SJCRH30 (cell line): ENCODE measurements at places on chromosomes 2 and 18.

- DNase-seq, result no peak
- no peak overlapping the region for H3K4me3 ChIP-seq
- H3K27ac ChIP-seq, result no peak overlapping the region
- no peaks in the 10 kb centered on the region for H3K36me3 ChIP-seq
- peaks cover 23% of the 10 kb centered on the region for H3K4me1 ChIP-seq
Measured at GRCh38 chr2:200092235-200092634, 136.9 kb downstream of the MAIP1 start.

DNA sequence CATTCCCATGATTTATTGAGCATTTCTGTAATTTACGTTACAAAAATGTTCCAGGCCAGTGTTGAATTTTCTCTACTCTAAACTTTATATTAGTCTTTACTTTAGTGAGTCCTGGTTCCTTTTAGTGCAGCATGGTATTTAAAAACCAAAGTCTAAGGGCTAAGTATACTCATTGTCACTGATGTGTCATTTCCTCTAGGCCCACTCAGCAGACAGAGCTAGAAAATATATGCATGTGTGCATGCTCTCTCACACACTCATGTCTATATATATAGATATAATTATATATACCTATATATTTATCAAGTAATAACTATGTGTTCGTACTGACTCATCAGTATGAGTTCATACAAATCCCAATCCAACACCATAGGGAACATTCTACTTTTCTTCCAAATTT is 132.5 kb upstream of the SLC8A1 start:
- no peaks in the 10 kb centered on the region for H3K27me3 ChIP-seq
- no peaks in the 10 kb centered on the region for H3K4me1 ChIP-seq
- H3K27ac ChIP-seq, result no peak overlapping the region

DNA sequence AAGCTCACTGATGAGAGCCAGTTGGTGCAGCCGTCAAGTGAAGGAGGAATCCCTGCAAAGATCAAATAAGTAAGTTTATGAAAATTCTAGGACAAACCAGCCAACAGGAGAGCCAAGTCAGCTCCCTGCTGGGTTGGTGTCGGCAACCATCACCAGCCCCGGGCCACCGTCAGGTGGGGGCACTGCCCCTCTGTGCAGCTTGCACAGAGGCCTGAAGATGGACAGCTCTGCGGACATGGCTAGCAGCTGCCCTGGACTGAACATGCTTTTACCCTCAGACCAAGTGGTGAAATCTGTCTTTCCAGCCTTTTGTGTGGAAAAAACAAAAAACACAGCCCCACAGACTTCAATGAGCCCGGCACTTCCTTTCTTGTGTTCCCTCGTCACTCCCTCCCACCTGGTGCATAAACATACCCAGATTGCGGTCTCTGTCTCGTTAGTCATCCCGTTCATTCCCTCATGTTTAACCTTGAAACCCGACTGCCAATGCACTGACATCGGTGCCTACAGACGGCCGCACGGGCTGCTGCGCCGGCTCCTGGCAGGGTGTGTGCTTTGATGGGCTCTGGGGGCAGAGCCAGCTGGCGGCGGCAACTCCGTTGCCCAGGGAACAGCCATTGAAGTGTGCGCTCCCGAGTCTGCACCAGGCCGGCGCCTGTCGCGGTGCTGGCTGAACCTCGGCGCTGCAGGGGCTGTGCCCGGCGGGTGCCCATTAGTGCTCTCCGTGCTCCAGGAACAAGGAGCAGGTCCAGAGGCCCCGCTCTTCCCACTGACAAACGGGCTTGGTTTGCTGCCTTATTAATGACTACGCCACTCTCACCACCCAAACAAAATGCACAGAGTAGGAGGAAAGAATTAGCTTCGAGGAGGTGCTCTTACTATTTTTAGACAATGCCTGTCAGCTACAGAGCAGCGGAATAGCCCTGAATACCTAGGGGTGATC is 95.3 kb downstream of the EIPR1 start:
- no peak overlapping the region for H3K27ac ChIP-seq
- no peaks in the 10 kb centered on the region for H3K27me3 ChIP-seq
- no peaks in the 10 kb centered on the region for H3K36me3 ChIP-seq
- H3K4me3 ChIP-seq, result no peak overlapping the region
- no peaks in the 10 kb centered on the region for H3K4me1 ChIP-seq

DNA sequence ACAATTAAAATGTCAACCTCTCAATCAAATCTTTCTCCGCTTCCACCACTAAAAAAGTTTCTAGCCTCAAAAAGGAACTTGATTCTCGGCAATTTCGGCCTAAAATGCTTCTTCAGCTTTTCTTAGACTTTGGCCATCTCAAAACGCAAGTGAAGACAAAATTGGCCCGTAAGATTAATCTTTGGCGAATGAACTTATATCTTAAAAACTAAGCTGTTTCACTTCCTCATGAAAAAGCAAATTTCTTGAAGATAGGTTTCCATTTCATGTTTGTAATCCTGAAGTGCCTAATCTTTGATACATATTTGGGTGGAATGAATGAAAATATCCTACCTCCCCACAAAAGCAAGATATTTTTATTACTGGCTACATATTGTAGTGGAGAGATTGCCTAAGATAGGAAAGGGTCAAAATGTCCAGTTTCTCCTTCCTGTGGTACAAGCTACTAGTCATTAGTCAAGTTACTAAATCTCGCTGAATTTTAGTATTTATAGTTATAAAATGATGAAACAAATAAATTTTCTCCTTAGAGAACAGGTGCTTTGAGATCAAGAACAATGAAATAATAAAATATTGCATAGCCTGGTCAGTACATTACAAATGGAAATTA is 85.4 kb upstream of the ZEB2 start:
- no peaks in the 10 kb centered on the region for H3K36me3 ChIP-seq
- H3K27ac ChIP-seq, result no peak overlapping the region
- no peaks in the 10 kb centered on the region for H3K27me3 ChIP-seq
- H3K4me1 ChIP-seq, result peaks cover 6% of the 10 kb centered on the region

GRCh38 chr2:127641846-127642507 is 4.0 kb upstream of the GPR17 start:
- no peak overlapping the region for H3K4me3 ChIP-seq
- no peak overlapping the region for H3K27ac ChIP-seq
- no peaks in the 10 kb centered on the region for H3K36me3 ChIP-seq
- H3K27me3 ChIP-seq, result no peaks in the 10 kb centered on the region
- DNase-seq, result no peak
- peaks cover 18% of the 10 kb centered on the region for H3K4me1 ChIP-seq

DNA sequence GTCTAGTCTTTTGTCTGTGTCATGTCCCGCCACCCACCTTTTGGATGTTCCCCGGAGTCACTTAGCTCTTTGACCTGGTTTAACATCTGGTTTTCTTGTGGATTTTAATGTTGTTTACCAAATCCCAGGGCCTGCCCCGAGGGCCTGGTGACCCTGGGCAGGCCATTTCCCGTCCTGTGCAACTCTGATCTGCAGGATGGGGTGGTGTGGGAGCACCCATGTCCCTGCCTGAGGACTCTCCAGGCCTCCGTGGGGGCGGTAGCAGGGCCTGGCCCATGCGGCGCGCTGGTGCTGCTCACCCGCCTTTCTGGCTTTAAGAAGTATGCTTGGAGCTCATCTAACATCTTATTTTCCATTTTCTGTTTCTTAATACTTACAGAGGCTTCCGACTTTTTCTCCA is 10.7 kb downstream of the RAMP1 start:
- H3K27me3 ChIP-seq, result peaks cover 7% of the 10 kb centered on the region; the same call in 1 of the 2 replicates
- H3K4me3 ChIP-seq, result no peak overlapping the region
- peaks cover 14% of the 10 kb centered on the region for H3K4me1 ChIP-seq
- no peak for DNase-seq
- no peaks in the 10 kb centered on the region for H3K36me3 ChIP-seq

DNA sequence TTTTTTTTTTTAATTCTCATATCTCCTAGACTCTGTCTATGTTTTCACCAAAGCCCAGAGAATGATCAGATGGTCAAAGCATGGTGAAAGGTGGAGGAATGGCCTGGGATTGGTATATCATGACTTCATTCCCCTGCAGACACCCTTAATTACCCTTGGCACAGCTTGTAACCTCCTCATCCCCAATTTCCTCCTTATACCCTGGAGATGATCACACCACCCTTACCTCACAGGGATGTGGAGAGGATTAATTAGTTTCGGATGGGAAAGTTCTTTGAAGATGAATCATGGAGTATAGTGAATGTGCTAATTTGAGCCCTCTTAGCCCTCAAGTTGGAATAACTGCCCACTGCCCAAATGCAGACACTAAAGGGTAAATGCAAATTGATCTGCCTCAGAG is 138.0 kb upstream of the LYPD6 start:
- H3K27me3 ChIP-seq, result no peaks in the 10 kb centered on the region
- H3K36me3 ChIP-seq, result no peaks in the 10 kb centered on the region
- no peak overlapping the region for H3K27ac ChIP-seq
- no peaks in the 10 kb centered on the region for H3K4me1 ChIP-seq

- H3K27me3 ChIP-seq, result no peaks in the 10 kb centered on the region
- no peaks in the 10 kb centered on the region for H3K4me1 ChIP-seq
- no peak for DNase-seq
- H3K4me3 ChIP-seq, result no peak overlapping the region
- H3K36me3 ChIP-seq, result peaks cover 23% of the 10 kb centered on the region; the same call in 1 of the 2 replicates
- H3K27ac ChIP-seq, result no peak overlapping the region
Measured at GRCh38 chr2:112073875-112074274, 18.8 kb downstream of the TMEM87B start.

DNA sequence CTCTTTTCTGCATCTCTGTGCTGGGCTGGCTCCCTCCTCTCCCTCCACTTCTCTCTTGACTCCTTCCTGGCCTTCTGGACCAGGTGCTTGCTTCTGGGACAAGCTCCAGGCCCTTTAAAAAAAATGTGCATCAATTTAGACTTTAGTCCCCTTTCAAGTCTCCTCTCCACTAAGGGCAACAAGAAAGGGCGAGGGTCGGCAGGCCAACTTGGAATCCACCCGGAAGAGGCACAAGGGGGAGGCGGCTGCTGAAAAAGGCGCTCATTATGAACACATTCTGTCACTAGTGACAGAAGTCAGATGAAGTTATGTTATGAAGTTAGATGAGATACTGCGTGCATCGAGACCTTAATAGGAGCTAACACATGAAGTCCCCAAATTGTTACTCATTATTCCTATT is 13.6 kb upstream of the RHOB start:
- no peaks in the 10 kb centered on the region for H3K27me3 ChIP-seq
- H3K4me1 ChIP-seq, result peaks cover 18% of the 10 kb centered on the region
- H3K36me3 ChIP-seq, result no peaks in the 10 kb centered on the region
- DNase-seq, result no peak
- H3K4me3 ChIP-seq, result no peak overlapping the region
- H3K27ac ChIP-seq, result no peak overlapping the region

DNA sequence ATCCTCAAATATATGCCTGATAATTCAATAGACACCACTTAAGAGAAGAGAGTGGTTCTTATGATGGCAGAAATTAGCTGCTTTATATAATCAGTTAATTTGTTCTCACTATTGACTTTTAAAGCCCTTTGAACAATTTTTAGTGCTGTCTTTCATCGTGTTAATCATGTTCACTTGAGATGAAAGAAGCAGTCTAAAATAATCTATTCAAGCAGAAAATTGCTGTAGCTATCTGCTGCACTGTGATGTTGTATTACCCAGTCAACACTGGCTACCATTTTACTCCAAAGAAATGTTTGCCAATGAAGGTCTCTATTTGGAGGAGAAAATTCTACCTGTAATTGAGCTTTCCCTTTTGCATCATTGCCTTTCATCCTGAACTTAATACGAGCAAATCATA is 459.8 kb upstream of the FSIP2 start:
- no peaks in the 10 kb centered on the region for H3K36me3 ChIP-seq
- H3K27ac ChIP-seq, result no peak overlapping the region
- no peak for DNase-seq
- no peaks in the 10 kb centered on the region for H3K27me3 ChIP-seq

DNA sequence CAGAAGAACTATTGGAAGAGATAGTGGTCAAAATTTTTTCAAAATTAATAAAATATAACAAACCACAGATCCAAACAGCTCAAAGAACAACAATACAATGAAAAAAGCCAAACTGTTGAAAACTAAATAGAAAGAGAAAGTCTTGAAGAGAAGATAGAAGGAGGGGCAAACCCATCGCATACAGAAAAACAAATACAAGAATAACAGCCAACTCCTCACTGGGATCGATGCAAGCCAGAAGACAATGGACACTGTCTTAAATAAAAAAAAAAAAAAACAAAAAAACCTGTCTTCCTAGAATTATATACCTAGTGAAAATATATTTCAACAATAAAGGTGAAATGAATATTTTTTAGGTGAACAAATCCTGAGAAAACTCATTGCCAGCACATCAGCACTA is 34.1 kb upstream of the ARHGAP25 start:
- H3K4me1 ChIP-seq, result no peaks in the 10 kb centered on the region
- no peak overlapping the region for H3K4me3 ChIP-seq
- H3K36me3 ChIP-seq, result no peaks in the 10 kb centered on the region
- no peak for DNase-seq

DNA sequence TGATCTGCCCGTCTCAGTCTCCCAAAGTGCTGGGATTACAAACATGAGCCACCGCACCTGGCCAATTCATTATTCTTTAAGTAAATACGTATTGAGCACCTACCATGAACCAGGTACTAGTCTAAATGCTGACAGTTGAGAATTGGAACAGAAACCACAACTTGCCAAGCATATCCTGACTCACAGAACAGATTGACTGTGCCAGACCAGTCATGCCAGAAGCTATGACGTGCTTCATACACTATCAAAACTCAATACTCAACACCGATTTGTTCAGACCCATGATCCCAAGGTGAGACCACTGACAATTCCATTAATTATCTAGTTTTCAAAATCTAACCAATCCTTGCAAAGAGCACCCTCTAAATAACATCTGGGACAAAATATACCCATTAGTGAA is 148.6 kb downstream of the B3GNT2 start:
- H3K4me3 ChIP-seq, result no peak overlapping the region
- no peaks in the 10 kb centered on the region for H3K4me1 ChIP-seq
- H3K27me3 ChIP-seq, result no peaks in the 10 kb centered on the region; the same call in 1 of the 2 replicates
- no peaks in the 10 kb centered on the region for H3K36me3 ChIP-seq
- DNase-seq, result no peak

DNA sequence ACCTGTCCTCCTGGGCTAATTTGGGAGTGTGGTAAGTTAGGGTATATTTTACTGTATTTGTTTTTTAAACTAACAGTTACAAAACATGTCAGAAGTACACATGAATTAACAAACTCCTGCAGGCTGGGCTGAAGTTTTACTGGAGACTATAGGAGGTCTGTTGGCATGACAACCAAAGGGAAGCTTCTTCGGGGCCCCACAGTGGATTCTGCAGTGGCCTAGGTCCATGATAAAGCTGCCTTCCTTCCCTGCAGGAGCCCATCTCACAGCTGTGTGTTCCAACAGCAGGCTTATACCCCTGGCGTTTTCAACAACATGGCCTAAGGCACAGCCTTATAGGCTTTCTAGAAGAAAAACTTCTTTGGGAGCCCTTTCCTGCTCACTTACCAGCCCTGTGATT is 128.0 kb upstream of the SETBP1 start:
- peaks cover 8% of the 10 kb centered on the region for H3K4me1 ChIP-seq
- H3K27me3 ChIP-seq, result no peaks in the 10 kb centered on the region
- H3K27ac ChIP-seq, result no peak overlapping the region
- H3K4me3 ChIP-seq, result no peak overlapping the region
- no peak for DNase-seq
